Thoracic aorta (tissue), 2 donors: ENCODE measurements at places on chromosomes 7 and 10.
A peak's percentile ranks its signal among the peaks of the same experiment; 100 is the strongest.

DNA sequence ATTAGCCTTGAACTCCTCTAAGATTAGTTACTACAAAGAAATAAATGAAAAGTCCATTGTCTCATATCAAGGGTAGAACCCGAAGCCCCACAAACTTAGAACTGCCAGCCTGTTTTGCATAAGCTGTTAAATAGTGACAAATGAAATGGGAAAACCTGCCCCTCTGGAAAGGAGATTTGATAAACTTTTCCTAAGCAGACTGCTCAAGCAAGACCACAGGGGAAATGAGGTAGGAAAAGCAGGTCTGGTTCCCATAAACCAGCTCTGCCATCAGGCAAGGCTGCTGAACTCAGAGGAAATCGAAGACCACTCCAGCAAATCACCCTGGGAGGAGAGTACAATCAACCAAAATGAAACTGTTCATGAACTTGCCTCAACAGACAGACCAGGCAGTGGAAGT is 181.5 kb upstream of the AOAH start:
- no peaks in the 10 kb centered on the region for H3K27me3 ChIP-seq
- no peak for DNase-seq
- no peak overlapping the region for H3K4me3 ChIP-seq
- no peak overlapping the region for H3K27ac ChIP-seq

- H3K27ac ChIP-seq: peak overlapping the region; percentile 33
- H3K27me3 ChIP-seq: no peaks in the 10 kb centered on the region
- peaks cover 76% of the 10 kb centered on the region for H3K4me1 ChIP-seq
- no peaks in the 10 kb centered on the region for H3K36me3 ChIP-seq
- H3K4me3 ChIP-seq: peak overlapping the region; percentile 39
- DNase-seq: no peak
These were observed 6.9 kb downstream of the KMT2E start for GRCh38 chr7:105020926-105021325.

- H3K27ac ChIP-seq: no peak overlapping the region
- DNase-seq: no peak
- H3K4me3 ChIP-seq: no peak overlapping the region
- H3K36me3 ChIP-seq: peaks cover 9% of the 10 kb centered on the region
These were observed 46.7 kb upstream of the WNT16 start for GRCh38 chr7:121282129-121282528.

GRCh38 chr7:77553123-77553522 is 16.0 kb downstream of the PTPN12 start:
- H3K4me1 ChIP-seq: peaks cover 8% of the 10 kb centered on the region
- H3K4me3 ChIP-seq: no peak overlapping the region
- H3K27ac ChIP-seq: no peak overlapping the region
- no peaks in the 10 kb centered on the region for H3K36me3 ChIP-seq
- DNase-seq: no peak

DNA sequence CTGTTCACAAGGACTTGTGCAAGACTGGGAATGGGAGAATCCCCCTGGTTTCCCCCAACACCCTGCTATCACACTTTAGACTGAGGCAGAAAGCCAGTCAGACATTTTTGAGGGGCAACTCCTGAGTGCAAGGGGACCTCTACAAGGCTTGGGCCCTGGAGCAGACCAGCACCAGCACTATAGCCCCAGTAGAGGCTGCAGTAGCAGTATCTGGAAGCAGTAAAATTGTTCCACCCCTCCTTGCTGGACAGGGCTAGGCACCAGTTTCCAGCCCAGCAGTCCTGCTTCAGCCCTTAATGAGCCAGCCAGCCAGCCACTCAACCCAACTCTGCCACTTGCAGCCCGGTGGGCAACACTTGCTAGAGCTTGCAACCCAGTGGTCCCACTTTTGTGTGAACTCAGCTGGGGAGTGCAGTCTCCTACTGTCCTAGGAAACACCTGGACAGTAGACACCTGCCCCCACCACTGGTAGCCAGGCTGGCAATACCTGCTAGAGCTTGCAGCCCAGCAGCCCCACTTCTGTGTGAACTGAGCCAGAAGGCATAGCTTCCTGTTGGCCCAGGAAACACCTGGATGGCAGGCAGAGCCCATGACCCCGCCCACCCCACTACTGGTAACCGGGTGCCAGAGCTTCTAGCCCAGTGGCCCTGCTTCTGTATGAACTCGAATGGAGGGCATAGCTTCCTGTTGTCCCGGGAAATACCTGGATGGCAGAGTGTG is 65.0 kb downstream of the FBXL13 start:
- no peaks in the 10 kb centered on the region for H3K36me3 ChIP-seq
- peaks cover 6% of the 10 kb centered on the region for H3K4me1 ChIP-seq
- no peak overlapping the region for H3K27ac ChIP-seq
- H3K27me3 ChIP-seq: no peaks in the 10 kb centered on the region
- DNase-seq: no peak

DNA sequence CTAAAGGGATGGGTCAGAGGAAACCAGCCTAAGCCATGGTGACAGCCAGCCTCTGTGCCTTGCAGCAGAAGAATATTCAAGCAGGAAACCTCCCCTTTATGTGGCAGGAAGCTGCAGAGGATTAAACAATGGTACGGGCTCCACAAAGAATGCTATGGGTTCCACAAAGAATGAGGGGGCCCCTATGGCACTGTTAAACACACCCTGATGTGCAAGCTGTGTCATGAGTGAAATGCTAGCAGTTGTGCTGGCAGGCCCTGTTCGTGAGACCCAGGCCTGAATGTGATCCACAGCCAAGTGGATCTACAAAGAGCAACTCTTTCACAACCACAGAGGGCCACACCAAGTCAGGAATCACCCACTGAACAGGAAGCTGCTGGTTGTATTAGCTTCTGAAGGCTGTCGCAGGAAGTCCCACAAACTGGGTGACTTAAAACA is 68.9 kb downstream of the MYOF start:
- H3K4me3 ChIP-seq: no peak overlapping the region
- no peaks in the 10 kb centered on the region for H3K27me3 ChIP-seq
- H3K36me3 ChIP-seq: peaks cover 8% of the 10 kb centered on the region
- H3K27ac ChIP-seq: peak overlapping the region; percentile 9
- DNase-seq: no peak

DNA sequence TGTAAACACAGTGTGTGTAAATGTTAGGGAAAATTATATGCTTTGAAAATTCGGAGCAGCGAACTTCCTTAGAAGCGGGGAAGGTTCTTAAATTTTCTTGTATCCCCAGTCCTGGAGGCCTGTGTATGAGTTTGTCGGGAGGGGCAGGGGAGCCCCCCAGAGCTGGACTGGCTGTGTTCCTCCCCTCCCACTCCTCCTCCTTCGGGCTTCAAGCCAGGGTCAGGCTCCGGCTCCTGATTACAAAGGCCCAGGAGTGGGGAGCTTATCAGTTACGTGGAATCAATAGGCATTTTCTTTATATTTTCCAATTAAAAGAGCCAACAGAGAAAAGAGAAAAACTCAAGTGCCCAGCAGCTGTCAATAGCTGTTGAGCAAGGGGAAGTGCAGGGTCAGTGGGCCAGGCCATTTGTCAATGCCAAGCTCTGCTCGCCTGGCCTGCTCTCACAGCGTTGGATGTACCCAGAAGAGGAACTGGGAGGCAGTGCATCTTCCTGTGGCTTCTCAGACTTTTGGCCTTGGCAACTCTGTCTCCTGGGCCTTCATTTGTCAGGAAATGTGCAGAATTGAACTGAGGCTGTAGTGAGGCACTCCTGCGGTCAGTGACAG is 156.9 kb upstream of the PCBD1 start:
- no peaks in the 10 kb centered on the region for H3K4me1 ChIP-seq
- H3K4me3 ChIP-seq: no peak overlapping the region
- no peaks in the 10 kb centered on the region for H3K27me3 ChIP-seq

GRCh38 chr10:116134322-116134721 is 138.7 kb downstream of the GFRA1 start:
- no peaks in the 10 kb centered on the region for H3K4me1 ChIP-seq
- no peak overlapping the region for H3K27ac ChIP-seq
- no peak for DNase-seq
- no peaks in the 10 kb centered on the region for H3K36me3 ChIP-seq
- H3K27me3 ChIP-seq: no peaks in the 10 kb centered on the region

GRCh38 chr10:77919713-77920108 is 6.8 kb downstream of the DLG5 start:
- no peaks in the 10 kb centered on the region for H3K27me3 ChIP-seq
- no peak for DNase-seq
- H3K4me1 ChIP-seq: peaks cover 34% of the 10 kb centered on the region
- no peak overlapping the region for H3K4me3 ChIP-seq
- H3K36me3 ChIP-seq: no peaks in the 10 kb centered on the region

DNA sequence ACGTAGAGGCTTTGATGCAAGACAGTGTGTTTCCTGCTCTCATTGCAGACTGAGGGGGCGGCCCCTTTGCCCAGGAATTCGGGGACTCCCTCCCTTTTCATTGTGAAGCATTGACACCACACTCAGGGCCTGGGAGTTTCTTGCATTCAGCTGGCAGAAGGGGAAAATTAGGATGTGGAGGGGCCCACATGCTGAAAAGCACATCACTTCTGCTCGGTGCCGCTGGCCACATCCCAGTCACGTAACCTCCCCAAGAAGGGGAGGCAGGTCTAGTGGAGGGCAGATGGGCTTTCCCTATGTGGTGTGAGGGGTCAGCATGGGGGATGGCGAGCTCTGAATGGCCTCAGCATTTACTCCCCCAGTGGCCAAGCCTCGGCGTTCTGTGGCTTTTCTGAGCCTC is 47.9 kb downstream of the ADCY1 start:
- no peak overlapping the region for H3K4me3 ChIP-seq
- no peak for DNase-seq
- H3K4me1 ChIP-seq: no peaks in the 10 kb centered on the region
- H3K36me3 ChIP-seq: no peaks in the 10 kb centered on the region
- no peaks in the 10 kb centered on the region for H3K27me3 ChIP-seq

- peaks cover 21% of the 10 kb centered on the region for H3K4me1 ChIP-seq
- DNase-seq: no peak
- no peak overlapping the region for H3K4me3 ChIP-seq
- H3K27ac ChIP-seq: peak overlapping the region; percentile 14
- no peaks in the 10 kb centered on the region for H3K36me3 ChIP-seq
These were observed 29.6 kb downstream of the INPP5F start for GRCh38 chr10:119755446-119755845.

DNA sequence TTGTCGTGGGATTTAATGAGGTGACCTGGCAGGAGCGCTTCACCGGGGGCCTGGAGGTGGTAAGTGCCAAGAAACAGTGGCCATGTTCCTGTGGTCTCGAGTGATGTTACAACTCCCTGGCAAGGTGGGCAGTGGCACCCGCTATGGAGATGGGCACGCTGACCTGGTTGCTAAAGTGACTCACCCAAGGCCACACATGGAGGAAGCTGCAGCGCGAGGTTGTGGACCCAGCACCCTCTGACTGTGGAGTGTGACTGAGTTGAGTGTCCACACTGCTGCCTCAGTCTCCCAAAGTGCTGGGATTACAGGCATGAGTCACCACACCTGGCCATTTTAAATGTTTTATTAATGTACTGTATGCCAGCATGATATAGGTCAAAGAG is 73.2 kb downstream of the RGS10 start:
- H3K27ac ChIP-seq: no peak overlapping the region
- H3K27me3 ChIP-seq: no peaks in the 10 kb centered on the region
- no peaks in the 10 kb centered on the region for H3K4me1 ChIP-seq

- no peak overlapping the region for H3K4me3 ChIP-seq
- H3K36me3 ChIP-seq: no peaks in the 10 kb centered on the region
- no peaks in the 10 kb centered on the region for H3K27me3 ChIP-seq
- peaks cover 20% of the 10 kb centered on the region for H3K4me1 ChIP-seq
- no peak for DNase-seq
These were observed 82.2 kb upstream of the HABP2 start for GRCh38 chr10:113470372-113471240.

DNA sequence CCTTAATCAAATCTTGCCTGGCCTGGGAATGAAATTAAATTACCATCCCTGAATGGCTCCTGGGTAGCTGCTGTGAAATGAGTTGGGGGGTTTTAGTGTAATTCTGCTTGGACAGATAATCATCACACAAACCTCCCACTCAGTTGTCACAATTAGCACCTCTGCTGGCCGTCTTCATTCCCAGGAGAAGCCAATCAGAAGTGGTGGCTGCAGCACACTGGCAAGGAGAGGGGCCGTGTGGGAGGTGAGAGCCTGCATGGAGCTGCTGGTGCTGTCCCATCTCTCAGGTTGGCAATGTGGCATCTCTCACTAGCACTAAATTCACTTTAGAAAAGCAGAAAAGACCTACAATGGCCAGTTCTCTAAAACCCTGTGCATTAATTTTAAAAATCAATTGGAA is 92.5 kb downstream of the NT5C2 start:
- no peak overlapping the region for H3K27ac ChIP-seq
- peaks cover 26% of the 10 kb centered on the region for H3K36me3 ChIP-seq
- H3K27me3 ChIP-seq: no peaks in the 10 kb centered on the region
- peaks cover 5% of the 10 kb centered on the region for H3K4me1 ChIP-seq
- no peak for DNase-seq

DNA sequence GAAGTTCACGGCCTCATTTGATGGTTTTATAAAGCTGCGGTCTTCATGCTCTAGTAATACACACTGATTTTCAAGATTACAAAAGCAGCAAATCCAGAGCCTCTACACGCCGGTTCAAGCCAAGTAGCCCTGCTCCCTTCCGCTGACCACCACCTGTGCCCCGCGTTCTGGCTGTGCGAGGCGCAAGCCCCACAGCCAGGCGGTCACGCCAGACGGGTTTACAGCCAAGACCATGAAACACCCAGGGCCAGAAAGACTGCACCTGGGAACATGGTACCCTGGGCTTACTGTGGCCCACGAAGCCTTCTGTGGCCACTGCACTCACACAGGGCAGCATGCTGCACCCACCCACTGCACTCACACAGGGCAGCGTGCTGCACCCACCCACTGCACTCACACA is 33.6 kb downstream of the GPER1 start:
- peaks cover 14% of the 10 kb centered on the region for H3K4me1 ChIP-seq
- H3K4me3 ChIP-seq: no peak overlapping the region
- no peak overlapping the region for H3K27ac ChIP-seq
- no peaks in the 10 kb centered on the region for H3K27me3 ChIP-seq

GRCh38 chr10:18437486-18437885 is 213.9 kb downstream of the NSUN6 start:
- no peaks in the 10 kb centered on the region for H3K27me3 ChIP-seq
- H3K27ac ChIP-seq: no peak overlapping the region
- DNase-seq: no peak
- H3K4me3 ChIP-seq: no peak overlapping the region

DNA sequence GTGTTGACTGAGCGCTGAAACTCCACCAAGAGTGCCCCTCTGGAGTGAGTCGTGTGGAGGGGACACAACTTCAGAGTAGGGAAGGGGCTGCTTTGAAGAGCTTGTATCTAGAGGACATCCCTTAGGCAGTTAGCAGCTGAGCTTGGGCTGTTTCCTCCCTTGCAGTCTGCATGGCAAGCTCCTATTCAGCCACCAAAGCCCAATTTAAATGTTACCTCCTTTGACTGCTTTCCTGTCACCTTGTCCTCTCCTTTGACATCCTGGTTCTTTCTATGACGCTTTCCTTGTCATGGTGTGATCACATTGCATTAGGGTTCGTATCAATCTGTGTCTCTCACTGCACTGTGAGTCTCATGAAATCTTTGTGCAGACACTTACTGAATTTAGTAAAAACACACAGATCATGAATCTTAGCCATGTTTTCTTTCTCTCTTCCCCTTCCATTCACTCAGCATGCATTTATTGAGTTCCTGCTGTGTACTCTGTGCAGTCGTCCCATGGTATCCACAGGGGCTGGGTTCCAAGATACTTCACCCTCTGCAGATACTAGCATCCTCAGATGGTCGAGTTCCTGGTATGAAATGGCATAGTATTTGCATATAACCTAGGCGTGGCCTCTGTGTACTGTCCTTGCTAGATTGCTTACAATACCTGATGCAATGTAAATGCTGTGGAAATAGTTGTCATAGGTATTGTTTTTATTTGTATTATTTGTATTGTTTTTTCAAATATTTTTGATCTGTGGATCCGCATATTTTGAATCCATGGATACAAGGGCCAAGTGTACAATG is 228.5 kb downstream of the CCDC3 start:
- no peaks in the 10 kb centered on the region for H3K4me1 ChIP-seq
- no peaks in the 10 kb centered on the region for H3K27me3 ChIP-seq
- H3K27ac ChIP-seq: no peak overlapping the region
- H3K36me3 ChIP-seq: no peaks in the 10 kb centered on the region
- no peak overlapping the region for H3K4me3 ChIP-seq
